Activated T-cell treated with anti-CD3 and anti-CD28 coated beads, Interleukin-2, amount 50 U/mL, for 48 hours (primary cell): ENCODE measurements at places on chromosomes 1 and 21.

GRCh38 chr1:78250201-78250600, 204.4 kb downstream of the GIPC2 start:
- no peak for DNase-seq

DNA sequence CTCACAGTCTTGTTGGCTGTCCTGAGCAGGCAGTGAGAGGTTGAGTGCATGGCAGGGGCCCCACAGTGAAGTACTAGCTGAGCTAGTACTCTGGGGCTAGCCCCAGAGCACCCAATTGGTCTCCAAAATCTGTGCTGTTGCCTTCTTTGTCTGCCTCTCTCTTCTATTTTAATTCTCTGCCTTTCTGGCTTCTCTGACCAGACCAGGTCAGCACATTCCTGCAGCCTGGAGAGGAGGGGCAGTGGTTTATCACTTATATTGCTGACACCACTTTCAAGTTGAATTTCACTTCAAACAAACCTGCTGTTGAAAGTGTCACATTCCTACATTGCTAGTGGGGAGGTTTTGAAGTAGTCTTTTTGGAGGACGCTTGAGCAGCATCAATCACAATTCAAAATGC, 628.7 kb downstream of the PTPRU start:
- no peak for DNase-seq

- no peak for DNase-seq
Observed at GRCh38 chr1:3320246-3321152, 134.0 kb upstream of the ARHGEF16 start.

GRCh38 chr1:43253173-43253572, 16.6 kb upstream of the TMEM125 start:
- no peak for DNase-seq

GRCh38 chr21:34997294-34997693, 51.8 kb downstream of the RUNX1 start:
- no peak for DNase-seq

- no peak for DNase-seq
Observed at GRCh38 chr1:208172423-208173145, 71.6 kb downstream of the PLXNA2 start.

- no peak for DNase-seq
Observed at GRCh38 chr1:48470481-48470855, 1.5 kb downstream of the SPATA6 start.

GRCh38 chr1:32249831-32250525, 1.1 kb upstream of the LCK start:
- peak; percentile 85 for DNase-seq

- DNase-seq, result peak; percentile 73
Observed at GRCh38 chr1:17606826-17607440, 67.4 kb downstream of the ARHGEF10L start.

- DNase-seq, result no peak
Observed at GRCh38 chr1:222454186-222454585, 93.7 kb downstream of the HHIPL2 start.

GRCh38 chr21:15781986-15782385, 52.2 kb downstream of the USP25 start:
- DNase-seq, result no peak

- DNase-seq, result no peak
Observed at GRCh38 chr21:45016031-45016405, 58.4 kb upstream of the ADARB1 start.

GRCh38 chr1:242718967-242719366, 194.5 kb upstream of the PLD5 start:
- DNase-seq, result no peak

DNA sequence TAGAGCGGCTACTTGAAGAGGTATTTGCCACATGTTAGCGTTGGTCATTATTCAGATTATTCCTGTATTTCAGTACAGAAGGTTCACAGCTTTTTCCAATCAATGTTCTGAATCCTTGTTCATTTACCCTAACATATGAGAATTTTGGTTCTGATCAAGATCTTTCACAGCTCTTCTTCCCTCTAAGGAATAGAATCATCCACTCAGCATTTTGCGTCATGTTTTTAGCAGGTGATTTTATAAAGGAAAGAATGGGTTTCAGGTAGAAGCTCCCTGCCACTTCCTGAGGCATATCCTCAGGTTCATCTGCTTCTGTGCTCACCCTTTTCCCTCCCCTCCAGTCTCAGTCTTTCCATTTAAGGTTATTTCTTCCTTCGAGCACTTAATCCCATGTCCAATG, 66.4 kb downstream of the NPHS2 start:
- no peak for DNase-seq

DNA sequence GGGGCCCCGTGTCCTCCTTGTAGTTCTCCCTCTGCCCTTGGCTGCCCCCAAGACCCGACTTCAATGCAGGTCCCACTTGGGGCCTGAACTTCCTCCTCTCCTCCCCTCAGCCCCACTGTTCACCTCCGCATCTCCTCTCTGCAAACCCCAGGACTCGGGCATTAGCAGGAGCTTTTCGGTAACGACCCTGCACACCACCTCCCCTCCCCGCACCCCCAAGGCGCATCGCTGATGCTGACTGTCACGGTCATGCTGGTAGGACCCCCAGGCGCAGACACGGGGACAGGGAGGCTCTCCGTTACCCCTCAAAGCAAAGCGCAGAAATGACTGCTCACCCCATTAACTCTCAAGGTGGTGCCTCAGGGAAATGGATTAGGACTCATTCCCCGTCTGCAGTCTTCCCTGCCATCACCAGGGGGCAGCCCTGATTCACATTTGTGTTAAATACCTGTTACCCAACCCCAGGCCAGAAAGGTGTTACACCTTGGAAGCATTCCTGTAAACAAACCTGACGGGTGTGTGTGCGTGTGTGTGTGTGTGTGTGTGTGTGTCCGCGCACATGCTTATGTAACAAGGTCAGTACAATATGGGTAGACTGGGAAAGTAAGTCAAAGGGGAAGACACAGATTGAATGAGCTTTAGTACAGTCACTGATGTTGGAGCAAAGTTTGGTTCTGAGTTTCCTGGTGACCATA, 6.4 kb upstream of the GUCA2B start:
- peak; percentile 84 for DNase-seq

GRCh38 chr1:198805498-198806151, 166.8 kb downstream of the PTPRC start:
- no peak for DNase-seq

- peak; percentile 44 for DNase-seq
Observed at GRCh38 chr21:35428489-35428888, 379.4 kb upstream of the RUNX1 start.

DNA sequence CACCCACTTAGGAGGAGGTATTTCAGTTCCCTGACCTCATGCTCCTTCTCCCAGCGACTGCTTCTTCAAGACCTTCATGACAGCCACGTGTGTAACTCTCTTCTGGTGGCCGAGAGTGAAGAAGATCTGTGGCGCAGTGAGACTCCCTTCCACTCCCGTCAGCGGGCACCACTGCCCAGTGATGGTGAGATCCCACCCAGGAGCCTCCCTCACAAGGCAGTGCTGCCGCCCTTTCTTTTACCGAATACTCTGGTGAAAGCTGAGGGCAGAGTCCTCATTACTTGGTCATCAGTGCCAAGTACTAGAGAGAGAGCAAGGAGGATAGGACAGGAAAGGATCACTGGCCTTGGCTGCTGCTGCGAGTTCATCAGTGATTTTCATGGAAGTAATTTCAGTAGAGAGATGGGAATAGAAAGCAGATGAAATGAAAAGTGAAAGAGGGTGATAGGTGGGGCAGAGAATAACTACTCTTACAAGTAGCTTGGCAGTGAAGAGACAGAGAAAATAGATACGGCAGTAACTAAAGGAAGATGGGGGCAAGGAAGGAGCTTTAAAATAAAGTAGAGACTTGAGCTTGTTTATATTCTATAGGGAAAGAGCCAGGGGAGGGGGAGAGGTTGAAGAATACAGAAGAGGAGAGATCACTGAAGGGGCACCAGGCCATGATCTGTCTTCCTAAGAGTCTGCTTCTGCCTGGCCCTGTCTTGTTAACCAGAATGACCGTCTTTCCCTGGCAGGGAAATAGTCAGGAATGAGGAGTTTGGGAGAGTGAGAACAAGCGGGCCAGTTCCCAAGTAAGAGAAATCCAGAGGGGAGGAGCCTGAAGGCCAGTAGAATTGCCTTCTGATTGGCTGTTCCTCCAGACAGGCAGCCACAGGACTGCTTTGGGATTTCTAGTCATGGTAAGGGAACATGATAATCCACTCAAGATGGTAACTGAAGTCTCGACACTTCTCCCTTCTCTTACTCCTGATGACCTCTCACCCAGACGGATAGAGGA, 18.3 kb downstream of the HYI start:
- no peak for DNase-seq
